ENCODE measurements at places on chromosomes 11 and 22. TPM values are rescaled to one million over a fixed set of nuclear protein-coding genes. Genes with fewer than 3 reads are reported as not detected.

GRCh38 chr22:33920197-33920540 is at the start of gene LARGE1:
Gene LARGE1, minus strand, starts transcription at chr22:33920476.
- peak; percentile 78 for DNase-seq
- H3K27me3 ChIP-seq: peaks cover 13% of the 10 kb centered on the region
- H3K4me1 ChIP-seq: peaks cover 34% of the 10 kb centered on the region
- peak within 1 kb of the TSS; percentile 81 for H3K4me3 ChIP-seq
- H3K36me3 ChIP-seq: no peaks in the 10 kb centered on the region
- H3K27ac ChIP-seq: no peak within 1 kb of the TSS

DNA sequence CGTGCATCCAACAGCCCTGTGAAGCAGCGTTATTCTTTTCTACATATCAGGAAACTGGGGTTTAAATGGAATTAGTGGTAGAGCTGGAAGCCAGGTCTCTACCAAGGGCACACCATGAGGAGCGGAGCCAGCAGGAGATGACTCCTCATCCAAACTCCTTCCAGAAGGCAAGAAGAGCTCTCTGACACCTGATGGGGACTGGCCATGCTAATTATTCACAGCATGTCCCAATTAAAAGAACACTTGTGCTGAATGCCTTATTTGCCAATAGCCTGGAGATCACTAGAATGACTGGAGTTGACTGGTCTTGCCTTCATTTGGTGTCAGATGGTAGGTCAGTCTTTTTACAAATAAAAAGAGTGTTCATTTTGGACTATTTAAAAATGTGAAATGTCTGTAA is 32.9 kb upstream of the SLN start:
- no peak for DNase-seq
- no peaks in the 10 kb centered on the region for H3K27me3 ChIP-seq
- no peak overlapping the region for H3K4me3 ChIP-seq
- no peak overlapping the region for H3K27ac ChIP-seq

Gene CCDC89
- 0.31 TPM for total RNA-seq

Gene CHRM1
- not detected for total RNA-seq

DNA sequence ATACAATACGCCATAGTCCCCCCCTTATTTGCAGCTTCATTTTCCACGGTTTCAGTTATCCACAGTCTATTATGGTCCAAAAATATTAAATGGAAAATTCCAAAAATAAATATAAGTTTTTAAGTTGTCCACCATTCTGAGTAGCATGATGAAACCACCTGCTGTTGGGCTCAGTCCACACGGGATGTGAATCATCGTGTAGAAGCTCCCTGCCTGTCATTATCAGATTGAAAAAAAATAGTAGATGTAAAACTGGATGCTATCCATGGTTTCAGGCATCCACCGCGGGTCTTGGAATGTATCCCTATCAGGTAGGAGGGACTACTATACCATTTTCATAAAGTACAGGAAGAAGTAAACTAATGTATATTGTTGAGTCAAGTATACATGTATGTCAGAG is 127.4 kb downstream of the TTC17 start:
- no peak overlapping the region for H3K27ac ChIP-seq
- peaks cover 17% of the 10 kb centered on the region for H3K36me3 ChIP-seq
- no peak for DNase-seq

GRCh38 chr11:67997475-67997921 is 6.4 kb downstream of the UNC93B1 start:
- peaks cover 3% of the 10 kb centered on the region for H3K27me3 ChIP-seq
- no peak overlapping the region for H3K27ac ChIP-seq
- DNase-seq: no peak
- no peaks in the 10 kb centered on the region for H3K36me3 ChIP-seq

- no peak overlapping the region for H3K4me3 ChIP-seq
- no peaks in the 10 kb centered on the region for H3K36me3 ChIP-seq
- H3K27ac ChIP-seq: no peak overlapping the region
- H3K27me3 ChIP-seq: no peaks in the 10 kb centered on the region
- no peaks in the 10 kb centered on the region for H3K4me1 ChIP-seq
These were observed 21.1 kb upstream of the RAB1B start for GRCh38 chr11:66247295-66247694.

DNA sequence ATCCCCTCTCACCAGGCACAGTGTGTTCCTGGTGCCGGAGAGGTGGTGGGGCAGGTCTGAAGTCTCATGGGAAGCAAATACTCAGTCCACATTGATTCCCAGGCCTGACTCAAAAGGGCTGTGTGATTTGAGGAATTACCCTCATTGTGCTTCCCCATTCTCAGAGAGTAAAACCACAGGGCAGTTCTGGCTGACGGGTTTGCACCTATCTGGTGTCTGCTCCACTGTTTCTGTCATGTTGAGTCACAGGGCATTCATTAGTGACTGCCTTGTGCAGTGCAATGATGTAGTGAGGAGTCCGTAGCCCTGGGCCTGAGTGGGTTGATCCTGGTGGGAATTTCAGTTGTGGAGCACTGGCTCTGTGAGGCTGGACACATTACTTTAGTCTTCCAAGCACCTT is 85.2 kb upstream of the ARHGAP20 start:
- H3K4me3 ChIP-seq: no peak overlapping the region
- no peaks in the 10 kb centered on the region for H3K27me3 ChIP-seq
- no peaks in the 10 kb centered on the region for H3K36me3 ChIP-seq

GRCh38 chr11:33179348-33179803 is 18.1 kb upstream of the CSTF3 start:
- DNase-seq: no peak
- no peak overlapping the region for H3K4me3 ChIP-seq
- H3K36me3 ChIP-seq: no peaks in the 10 kb centered on the region
- H3K27ac ChIP-seq: no peak overlapping the region

DNA sequence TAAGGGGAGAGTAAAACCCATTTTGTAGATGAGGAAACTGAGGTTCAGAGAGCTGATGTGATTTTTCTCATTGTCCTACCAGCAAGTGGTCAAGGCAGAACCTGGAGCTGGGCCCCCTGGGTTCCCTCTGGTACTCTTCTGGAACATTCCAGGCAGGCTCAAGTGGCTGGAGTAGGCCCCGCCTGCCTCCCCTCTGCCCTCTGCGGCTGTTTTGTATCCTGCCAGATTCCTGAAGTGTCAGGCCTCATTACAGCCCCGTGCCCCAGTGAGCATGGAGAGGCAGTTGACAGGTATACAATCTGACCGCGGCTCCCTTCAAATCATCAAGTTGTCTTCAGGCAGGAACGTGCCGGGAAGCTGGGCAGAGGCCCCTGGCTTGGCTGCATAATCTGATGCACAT is 94.6 kb upstream of the CD82 start:
- H3K36me3 ChIP-seq: no peaks in the 10 kb centered on the region
- H3K4me3 ChIP-seq: no peak overlapping the region
- H3K27me3 ChIP-seq: no peaks in the 10 kb centered on the region
- peaks cover 14% of the 10 kb centered on the region for H3K4me1 ChIP-seq
- DNase-seq: peak; percentile 23

DNA sequence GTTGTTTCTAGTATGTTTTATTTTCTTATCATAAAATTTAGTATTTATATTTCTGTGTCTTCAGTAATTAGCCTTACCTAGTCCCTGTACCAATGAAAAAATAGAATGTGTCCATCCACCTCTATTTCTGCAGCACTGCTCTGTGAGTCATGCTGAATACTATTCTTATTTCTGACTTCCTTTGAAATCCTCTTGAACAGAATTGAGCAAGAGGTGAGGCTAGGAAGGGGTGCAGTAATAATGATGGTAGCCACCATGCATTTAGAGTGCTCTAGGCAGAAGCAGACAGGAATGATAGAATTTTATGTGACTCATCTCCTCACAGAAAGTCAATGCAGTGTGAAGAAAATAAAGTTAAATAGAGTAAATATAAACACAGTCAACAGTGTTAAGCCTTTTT is 60.0 kb downstream of the OR10A6 start:
- H3K4me3 ChIP-seq: no peak overlapping the region
- H3K36me3 ChIP-seq: no peaks in the 10 kb centered on the region
- no peak overlapping the region for H3K27ac ChIP-seq
- H3K27me3 ChIP-seq: no peaks in the 10 kb centered on the region
- no peaks in the 10 kb centered on the region for H3K4me1 ChIP-seq

- no peaks in the 10 kb centered on the region for H3K27me3 ChIP-seq
- no peak overlapping the region for H3K4me3 ChIP-seq
- no peaks in the 10 kb centered on the region for H3K36me3 ChIP-seq
- H3K4me1 ChIP-seq: peaks cover 3% of the 10 kb centered on the region
- H3K27ac ChIP-seq: no peak overlapping the region
These were observed 43.6 kb downstream of the CTSC start for GRCh38 chr11:88293931-88294330.
